Esophagus mucosa (tissue), 1 donor: ENCODE measurements at places on chromosomes 11 and 22.

GRCh38 chr11:134592391-134592990, 180.4 kb upstream of the B3GAT1 start:
- ATAC-seq: peak; percentile 73

DNA sequence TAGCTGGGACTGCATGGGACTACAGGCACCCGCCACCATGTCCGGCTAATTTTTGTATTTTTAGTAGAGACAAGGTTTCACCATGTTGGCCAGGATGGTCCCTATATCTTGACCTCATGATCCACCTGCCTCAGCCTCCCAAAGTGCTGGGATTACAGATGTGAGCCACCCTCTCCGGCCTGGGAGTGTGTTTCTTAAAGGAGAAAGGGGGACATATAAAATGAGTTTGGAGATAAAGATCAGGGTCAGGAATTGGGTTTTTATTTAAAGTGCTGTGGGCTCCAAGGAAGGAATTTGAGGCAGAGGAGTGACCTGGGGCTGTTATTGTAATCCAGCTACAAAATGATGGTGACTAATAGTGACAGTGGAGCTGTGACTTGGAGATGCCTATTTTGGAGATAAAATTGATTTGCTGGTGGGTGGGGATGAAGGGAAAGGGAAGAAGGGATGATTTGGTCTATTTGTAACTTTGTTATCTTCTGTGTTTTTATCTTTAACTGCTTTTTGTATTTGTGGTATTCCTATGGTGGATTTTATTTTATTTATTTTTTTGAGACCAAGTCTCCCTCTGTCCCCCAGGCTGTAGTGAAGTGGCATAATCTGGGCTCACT, 5.0 kb downstream of the CRKL start:
- ATAC-seq: no peak

DNA sequence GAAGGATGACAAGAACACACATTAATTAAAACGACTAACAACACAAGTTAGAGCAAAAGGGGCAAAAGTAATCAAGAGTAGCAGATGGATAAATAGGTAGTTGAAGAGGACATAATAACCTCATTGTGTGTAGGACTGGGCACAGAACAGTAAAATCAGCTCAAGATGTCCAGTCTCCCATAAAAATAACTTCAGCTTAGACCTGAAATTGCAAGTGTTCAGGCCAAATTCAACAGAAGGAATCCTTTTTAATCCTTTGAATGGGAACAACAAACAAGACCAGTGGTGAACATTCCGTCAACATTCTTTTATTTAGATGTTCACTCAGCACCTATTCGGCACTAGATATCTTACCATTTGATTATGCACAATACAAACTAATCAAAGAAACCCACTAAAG, 4.4 kb downstream of the MTMR2 start:
- no peak for ATAC-seq

DNA sequence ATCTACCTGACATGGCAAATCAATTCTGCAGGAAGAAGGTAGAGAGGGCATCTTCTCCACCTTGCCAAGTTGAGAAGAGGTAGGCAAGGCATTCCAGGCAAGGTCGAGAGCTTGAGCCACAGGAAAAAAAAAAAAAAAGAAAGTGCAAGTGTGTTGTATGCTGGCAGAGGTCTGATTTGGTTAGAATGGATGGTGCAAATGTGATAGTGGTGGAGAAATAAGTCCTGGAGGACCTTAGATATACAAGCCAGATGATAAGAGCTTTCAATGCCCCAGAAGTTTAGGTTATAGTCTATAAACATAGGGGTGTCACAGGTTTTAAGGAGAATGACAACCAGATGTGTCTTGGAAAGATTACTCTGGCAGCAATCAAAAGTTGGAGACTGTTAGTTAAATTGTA, 1.4 kb downstream of the FBXO3 start:
- no peak for ATAC-seq

GRCh38 chr22:39580795-39581194, 10.2 kb downstream of the CACNA1I start:
- no peak for ATAC-seq

- ATAC-seq: no peak
Observed at GRCh38 chr11:21069909-21070308, 400.5 kb downstream of the NELL1 start.

DNA sequence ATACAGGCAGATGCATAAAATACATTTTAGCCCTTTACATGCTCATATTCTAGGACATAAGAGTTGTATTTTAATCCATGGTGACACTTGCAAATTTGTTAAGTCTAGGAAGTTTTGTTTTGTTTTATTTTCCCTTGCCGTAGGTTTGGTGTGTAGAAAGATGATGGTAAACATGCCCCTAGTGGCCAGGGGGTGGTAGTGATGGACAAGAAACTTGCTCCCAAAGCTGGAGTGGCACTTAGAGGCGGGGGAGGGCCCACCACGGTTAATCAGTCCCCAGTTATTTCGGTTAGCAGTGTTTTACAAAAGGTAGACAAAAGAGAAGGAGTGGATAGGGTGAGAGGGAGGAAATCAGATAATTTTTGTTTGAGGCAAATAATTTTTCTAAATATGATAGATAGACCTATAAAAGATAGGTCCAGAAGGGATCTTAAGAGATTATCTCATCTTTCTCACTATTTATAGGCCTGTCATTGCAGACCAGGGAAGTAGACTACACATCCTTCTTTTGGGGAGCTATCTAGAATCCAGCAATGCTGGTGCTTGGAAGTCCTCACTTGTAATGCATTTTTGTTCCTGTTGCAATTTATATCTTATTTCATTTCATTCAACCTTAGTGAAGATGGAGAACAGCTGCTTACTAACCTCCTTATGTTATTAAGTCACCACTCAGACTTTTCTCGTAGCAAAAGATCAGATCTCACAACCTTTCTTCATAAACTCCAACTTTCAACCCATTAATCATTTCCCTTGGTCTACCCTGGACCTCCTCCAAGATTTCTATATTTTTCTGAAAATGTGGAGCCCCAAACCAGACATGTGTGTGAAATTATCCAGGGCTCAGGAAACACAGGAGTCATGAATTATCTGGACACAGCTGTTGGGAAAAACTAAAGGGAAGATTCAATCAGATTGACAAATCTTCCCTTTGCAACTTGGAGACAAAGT, 5.9 kb upstream of the BDNF start:
- no peak for ATAC-seq

DNA sequence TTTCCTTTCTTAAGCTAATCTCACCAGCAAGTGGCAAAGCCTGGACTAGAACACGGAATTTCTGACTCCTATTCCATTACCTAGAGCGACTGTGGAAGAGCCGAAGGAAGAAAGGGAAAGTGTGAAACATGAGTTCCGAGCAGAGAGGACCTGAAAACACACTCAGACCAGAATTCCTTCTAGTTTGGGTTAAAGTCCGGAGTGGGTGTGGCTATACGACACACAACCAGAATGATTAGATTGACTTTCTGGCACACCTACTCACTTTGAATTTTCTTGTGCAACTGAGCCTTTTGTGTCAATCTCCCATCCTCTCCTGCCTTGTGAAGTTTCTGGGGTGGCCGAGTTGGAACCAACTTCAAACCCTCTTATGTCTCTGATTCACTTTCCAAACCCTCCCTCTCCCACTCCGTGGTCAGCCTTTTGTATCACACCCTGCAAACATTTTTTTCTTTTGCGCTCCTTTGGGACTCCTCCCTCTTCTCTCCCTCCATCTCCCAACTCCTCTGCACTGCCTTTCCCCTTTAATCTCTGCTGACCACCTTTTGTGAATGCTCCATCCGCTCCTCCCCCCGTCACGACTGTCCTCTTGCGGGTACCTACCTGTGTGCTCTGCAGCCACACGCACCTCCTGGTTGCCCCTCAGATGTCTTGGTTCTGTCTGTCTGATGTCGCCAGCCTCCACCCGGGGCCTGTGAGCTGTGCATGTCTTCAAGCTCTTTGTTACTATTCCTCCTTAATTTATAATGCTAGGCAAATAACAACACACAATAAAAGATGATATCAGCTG, 86.3 kb upstream of the BLID start:
- ATAC-seq: peak; percentile 18

- peak; percentile 20 for ATAC-seq
Observed at GRCh38 chr11:119432484-119433357, 9.7 kb upstream of the THY1 start.

- ATAC-seq: no peak
Observed at GRCh38 chr11:133409799-133410198, 122.5 kb downstream of the OPCML start.

DNA sequence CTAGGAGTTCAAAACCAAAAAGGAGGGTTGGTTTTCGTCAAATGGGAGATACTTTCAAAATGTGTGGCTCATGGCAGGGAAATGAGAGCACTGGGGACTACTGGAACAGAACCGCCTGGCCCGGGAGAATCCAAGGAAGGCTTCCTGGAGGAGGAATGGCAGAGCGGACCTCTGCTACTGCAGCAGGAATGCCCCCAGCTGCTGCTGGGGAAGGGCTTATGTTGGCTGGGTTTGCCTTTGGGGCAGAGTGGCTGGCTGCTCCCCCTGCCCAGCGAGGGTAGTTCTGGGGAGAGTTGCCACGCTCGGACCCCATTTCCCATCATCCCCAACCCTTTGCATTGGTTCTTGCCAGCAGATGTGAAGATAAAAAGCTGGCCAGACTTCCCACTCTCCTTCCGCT, 10.6 kb upstream of the APOBEC3A start:
- no peak for ATAC-seq

- ATAC-seq: no peak
Observed at GRCh38 chr11:76075716-76076115, 130.6 kb downstream of the WNT11 start.

DNA sequence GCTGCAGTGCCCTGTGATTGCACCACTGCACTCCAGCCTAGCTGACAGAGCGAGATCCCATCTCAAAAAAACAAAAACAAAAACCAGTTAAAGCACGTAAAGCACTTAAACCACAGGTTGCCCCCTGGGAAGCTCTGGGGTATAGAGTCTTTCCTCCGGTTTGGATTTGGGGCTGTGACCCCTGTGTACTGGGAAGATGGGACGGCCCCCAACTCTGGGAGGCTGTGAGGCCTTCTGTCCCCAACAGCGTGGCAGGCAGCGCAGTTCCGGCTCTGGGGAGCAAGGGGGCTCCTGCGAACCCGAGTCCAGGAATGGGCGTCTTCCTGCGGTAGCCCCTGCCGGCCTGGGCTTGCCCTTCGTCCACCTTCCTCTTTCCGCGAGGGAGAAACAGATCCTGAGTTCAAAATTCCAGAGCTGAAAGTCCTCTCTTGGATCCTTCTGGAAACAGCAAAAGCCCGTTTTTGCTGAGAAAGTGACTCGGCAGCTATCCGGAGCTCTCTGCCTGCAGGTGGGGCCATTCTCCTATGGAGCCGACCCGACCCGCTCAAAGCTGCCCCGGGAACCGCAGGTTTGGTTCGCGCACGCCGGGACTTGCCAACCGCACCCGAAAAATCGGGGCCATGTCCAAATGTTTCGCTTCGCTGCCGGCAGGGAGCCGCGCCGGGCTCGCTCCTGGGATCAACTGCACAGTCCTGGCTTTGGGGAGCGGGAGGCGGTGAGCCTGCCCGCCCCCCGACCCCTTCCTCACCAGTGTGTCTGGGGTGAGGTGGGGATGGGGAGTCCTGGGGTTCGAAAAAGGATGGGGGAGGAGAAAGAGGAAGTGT, 36.3 kb upstream of the POLA2 start:
- peak; percentile 85 for ATAC-seq

- no peak for ATAC-seq
Observed at GRCh38 chr11:118620529-118621070, 13.2 kb downstream of the PHLDB1 start.

- no peak for ATAC-seq
Observed at GRCh38 chr11:14435717-14436512, 63.7 kb downstream of the COPB1 start.

DNA sequence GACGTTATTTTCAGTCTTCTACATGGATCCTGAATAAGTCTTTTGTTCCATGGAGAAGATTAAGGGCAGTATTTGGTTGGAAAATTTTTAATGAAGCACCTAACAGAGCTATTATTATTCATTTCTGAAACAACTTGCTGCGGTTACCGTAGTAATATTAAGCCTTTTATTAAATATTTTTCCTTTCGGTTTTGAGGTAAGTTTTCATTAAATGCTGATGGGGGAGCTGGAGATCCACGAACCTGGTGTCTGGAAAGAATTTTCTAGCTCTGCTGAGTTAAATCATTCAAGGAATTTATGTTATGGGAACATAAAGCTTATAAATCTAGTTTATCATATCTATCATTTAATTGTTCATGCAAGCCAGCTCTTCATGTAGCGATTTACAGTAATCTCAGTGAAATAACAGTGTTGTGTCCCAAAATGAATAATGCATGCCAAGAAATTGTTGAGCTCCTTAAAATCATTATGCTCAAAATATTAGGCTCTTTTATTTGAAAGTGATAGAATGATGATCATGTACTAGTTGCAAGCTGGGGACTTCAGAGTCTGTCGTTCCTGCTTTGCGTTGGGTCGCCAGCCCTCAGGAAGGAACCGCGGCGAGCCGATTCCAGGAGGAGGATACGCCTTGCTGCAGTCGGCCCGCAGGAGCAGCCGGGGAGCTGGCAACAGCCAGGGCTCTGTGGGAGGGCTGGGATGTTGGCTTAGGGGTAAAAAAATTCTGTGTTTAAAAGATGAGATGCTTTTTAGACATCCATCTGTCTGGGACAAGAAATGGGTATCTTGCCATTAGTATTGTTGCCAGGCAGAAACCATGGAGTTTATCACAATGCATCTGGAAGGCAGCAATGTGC, 83.1 kb downstream of the TBC1D22A start:
- no peak for ATAC-seq

DNA sequence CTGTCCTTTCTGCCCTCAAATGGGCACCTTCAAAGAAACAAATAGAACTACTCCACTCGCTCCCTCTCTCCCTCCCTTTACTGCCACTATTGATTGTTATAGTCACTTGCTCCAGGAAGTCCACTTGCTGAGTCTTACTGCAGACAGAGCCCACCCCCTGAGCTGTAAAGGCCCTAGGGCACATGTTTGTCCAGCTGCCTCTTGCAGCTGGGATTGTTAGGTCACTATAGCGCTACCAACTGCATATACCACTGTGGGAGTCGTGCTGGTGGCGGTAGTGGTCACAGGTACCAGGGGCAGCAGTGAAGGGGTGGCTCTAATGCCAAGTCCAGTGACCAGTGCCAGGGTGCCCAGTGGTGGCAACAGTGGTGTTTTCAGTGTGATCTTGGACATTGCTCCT, 4.4 kb upstream of the SREBF2 start:
- no peak for ATAC-seq

DNA sequence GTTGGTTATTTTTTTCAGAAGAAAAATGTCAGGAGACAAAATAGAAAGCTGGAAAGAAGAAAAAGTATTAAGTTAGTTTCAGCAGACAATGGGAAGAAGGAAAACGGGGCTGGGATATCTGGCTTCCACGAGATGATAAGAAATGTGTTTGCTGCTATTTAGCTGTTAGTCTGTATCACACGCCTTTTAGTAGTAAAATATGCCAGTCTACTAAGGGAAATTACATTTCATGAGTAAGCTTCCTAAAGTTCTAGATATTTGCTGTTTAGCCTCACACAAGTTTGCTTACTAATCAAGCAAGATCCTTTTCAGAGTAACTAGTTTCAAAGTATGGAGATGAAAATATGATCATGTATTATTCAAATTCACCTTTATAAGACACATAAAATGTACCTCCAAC, 1.5 kb downstream of the OR51B4 start:
- no peak for ATAC-seq

- ATAC-seq: no peak
Observed at GRCh38 chr11:9625162-9625561, 38.7 kb upstream of the SWAP70 start.
